Glutamatergic neuron (in vitro differentiated cells): ENCODE measurements at places on chromosomes 2 and 18.

DNA sequence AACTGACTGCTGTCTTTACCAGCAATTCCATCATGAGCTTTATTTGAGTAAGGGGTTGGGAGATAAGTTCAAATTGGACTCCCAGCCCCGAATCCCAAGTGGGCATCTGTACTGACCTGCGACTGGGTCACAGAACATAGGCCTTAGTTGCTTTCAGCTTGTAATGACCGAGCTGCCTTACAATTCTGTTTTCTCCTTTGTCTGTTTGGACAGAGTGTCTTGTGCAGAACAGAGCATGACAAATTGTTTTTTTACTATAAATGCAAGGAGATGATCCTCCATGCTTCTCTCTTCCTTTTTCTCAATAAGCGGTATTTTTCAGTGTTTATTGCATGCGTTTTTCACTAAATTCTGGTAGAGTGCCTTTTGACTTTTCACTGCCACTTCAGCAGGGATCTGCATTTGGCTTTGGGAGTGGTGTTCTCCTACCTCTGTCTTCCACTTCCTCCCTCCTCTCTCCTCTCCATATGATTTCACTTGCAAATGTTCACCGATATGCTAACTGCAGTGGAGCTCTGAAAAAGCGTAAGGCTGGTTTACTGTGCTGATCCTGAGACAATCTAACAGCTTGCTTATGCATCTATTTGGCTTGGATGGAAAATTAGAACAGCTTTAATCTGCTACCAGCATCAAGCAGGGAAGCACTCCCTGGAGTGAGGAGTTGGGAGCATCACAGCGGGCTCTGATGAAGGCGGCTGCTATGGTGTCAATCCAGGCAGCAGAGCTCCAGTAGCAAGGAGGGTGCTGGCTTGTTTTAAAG lies 158.8 kb upstream of the SMIM21 start:
- DNase-seq = no peak

GRCh38 chr18:75369026-75369721 lies 58.3 kb downstream of the SMIM21 start:
- DNase-seq = no peak

DNA sequence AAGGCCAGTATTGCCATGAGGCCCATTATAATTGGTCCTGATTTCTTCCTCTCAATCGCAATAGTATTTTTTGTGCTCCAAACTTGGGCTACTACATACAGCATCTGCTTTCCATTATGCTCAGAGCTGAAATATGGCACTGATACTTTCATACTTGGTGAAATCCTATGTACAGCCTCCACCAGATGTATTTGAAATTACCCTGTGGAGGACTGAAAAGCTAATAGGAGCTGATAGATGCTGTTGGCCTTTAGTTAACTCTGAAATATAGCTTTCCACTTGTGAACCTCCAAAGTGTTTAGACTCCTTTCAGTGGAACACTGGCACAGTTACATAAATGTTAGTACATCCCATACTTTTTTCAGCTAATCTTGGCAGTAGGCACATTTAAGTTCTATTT lies 205.7 kb downstream of the NEDD4L start:
- DNase-seq = no peak

- DNase-seq = no peak
Observed at GRCh38 chr2:197925204-197925603, 120.8 kb downstream of the PLCL1 start.

GRCh38 chr2:21658907-21659477 lies 535.2 kb downstream of the TDRD15 start:
- no peak for DNase-seq

DNA sequence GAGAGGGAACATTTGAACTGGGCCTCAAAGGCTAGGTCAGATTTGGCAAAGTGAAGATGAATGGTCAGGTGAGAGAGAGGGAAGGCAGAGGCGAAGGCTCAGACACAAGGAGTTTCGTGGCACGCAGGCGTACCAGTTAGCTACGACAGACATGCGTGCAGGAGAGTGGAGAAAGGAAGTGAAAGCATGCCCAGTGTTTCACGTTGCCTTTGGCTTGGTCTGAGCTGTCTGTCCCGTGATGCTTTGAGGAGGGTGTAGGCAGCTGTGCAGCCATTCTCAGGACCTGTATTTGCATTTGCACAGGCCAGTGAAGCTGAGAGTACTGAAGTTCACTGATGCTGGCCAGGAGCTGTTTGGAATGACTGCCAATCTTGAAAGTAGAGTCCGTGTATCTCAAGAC lies 69.5 kb downstream of the HNRNPLL start:
- no peak for DNase-seq

GRCh38 chr2:99970292-99970868 lies 172.0 kb downstream of the AFF3 start:
- no peak for DNase-seq

DNA sequence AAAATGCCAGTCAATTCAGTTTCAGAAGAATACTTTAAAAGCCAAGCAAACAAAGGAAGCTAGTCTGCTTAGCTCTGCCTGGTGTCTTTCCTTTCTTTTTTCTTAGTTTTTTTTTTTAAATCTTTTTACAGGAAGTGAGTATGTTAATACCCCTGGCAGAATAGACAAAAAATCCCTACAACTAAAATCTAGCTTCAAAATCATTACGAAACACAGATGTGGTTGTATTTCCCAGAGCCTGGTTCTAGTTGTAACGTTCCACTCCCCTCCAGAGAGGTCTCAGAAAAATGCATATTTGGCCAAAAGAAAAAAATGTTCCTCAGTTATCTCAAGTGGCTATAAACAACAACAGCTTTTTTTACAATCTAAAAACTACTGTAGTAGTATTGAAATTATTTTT lies 202.1 kb upstream of the RND3 start:
- no peak for DNase-seq

- no peak for DNase-seq
Observed at GRCh38 chr2:217282531-217282930, 422.7 kb upstream of the TNP1 start.

GRCh38 chr2:51014759-51015158 lies 17.2 kb downstream of the NRXN1 start:
- no peak for DNase-seq

GRCh38 chr2:217937446-217937845 lies 65.3 kb downstream of the TNS1 start:
- no peak for DNase-seq

DNA sequence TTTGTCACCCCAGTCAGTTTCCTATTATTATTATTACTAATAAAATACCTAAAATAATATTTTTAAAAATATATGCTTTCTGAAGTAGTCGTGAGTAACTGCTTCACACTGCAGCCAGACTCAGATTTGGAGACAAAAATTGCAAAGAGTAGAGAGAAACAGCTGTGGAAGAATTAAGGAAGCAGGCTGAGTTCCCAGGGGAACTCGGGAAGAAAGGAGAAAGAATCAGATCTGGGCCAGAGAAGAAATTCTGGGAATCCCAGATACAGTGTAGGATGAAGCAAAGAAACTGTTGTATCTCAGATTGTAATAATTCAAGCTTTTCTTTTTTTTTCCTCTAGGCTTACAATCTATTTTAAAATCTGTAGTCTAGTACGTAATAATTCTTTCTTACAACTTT lies 182.3 kb downstream of the FTCDNL1 start:
- DNase-seq = no peak

DNA sequence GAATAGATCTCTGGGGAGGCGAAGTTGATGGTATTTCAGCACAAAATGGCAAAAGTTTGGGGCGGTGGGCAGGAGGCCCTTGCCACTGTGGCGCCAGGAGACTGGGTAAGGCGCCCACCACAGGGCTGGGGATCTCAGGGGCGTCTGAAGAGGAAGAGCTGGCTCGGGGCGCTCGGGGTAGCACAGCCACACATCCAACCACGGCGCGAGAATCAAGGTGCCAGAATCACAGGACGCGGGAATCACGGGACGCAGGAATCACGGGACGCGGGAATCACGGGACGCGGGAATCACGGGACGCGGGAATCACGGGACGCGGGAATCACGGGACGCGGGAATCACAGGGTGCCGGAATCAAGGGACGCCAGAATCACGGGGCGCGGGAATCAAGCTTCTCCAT lies 174.4 kb downstream of the TMEM18 start:
- DNase-seq = no peak

- no peak for DNase-seq
Observed at GRCh38 chr2:11710210-11710609, 36.2 kb upstream of the LPIN1 start.

GRCh38 chr2:167787021-167787420 lies 460.4 kb downstream of the STK39 start:
- DNase-seq = no peak

DNA sequence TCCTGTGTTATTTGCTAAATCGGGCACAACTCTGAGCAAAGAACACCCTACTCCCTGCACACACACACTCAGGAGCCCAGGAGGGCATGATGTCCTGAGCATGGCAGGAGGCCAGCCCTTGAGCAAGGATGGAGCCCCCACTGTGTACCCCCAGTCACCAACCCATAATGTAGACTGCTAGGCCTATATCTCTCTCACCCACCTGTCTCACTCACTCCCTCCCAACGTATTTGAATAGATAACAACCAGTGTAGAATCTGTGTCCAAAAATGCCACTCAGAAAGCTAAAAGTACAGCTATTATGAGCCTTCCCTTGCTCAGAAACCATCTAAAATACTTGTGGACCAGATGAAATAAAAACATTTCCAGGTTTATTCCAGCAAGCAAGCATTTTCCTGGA lies 29.3 kb downstream of the MERTK start:
- DNase-seq = no peak

GRCh38 chr2:217995731-217996231 lies 7.0 kb downstream of the TNS1 start:
- DNase-seq = no peak

GRCh38 chr2:172643142-172643541 lies 87.3 kb downstream of the PDK1 start:
- no peak for DNase-seq

DNA sequence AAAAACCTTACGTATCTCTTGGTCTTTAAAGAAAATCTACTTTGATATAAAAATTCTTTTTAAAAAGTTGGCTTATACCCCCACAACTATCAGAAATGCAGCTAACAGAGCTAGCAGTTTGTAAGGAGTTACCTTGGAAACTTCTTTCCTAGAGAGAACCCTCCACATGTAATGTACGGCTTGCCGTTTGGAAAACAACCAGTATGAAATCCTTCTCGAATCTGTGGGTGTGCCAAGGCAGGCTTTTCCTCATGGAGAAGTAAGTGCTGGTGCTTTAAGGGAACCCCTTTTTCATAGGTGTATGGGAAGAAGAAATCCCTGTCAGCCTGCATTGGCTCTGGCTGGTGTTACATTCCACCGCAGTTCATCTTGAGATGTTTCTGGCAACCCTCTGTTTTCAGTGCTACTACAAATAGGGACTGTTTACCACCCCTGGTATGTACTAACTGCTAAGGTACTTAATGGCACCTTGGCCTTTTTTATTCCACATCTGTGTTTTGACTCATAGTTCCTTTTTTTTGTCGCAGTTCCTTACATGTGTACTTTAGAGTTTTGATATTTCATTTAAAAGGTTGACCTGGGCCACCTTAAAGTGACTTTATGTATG lies 248.4 kb downstream of the FHOD3 start:
- DNase-seq = no peak

DNA sequence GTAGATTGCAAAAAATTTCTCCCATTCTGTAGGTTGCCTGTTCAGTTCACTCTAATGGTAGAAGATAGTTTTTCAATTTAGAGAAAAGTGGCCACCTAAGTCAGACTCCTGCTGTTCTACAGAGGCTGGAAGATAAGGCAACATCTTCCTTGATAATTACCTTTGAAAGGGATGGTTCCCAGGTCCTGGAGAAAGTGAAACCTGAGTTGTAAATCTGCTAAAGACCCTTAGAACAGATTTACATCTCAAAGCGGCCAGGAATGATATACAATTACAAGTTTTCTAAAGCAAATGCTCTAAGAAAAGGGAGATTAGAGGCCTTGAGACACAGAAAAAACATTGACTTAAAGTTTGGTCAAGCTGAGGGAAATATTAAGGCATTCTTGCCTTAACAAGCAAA lies 1350.2 kb upstream of the FAM98A start:
- DNase-seq = no peak

DNA sequence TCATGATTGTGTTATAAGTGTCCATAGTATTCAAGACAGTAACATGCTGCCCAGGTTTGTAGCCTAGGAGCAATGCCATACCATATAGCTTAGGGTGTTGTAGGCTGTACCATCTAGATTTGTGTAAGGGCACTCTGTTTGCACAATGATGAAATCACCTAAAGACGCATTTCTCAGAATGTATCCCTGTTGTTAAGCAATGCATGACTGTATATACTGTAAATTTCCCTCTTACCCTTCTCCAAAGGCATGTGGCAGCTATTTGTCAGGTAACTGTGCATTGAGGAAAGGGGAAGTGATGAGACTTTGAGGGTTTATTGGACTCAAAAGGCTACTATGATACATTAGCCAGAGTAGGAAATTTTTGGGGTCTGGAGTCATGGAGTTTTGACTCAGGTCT lies 180.8 kb downstream of the VAPA start:
- no peak for DNase-seq

- no peak for DNase-seq
Observed at GRCh38 chr18:26056291-26056690, 34.1 kb downstream of the SS18 start.

DNA sequence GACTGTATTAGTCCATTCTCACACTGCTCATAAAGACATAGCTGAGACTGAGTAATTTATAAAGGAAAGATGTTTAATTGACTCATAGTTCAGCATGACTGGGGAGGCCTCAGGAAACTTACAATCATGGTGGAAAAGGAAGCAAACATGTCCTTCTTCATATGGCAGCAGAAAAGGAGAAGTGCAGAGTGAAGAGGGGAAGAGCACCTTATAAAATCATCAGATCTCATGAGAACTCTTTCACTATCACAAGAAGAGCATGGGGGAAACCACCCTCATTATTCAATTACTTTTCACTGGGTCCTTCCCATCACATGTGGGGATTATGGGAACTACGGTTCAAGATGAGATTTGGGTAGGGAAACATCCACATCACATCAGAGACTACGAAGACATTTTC lies 43.0 kb upstream of the CAVIN2 start:
- DNase-seq = no peak

- DNase-seq = no peak
Observed at GRCh38 chr2:69934614-69934908, 19.7 kb downstream of the MXD1 start.

- no peak for DNase-seq
Observed at GRCh38 chr2:129935118-129935517, 44.3 kb upstream of the RAB6C start.
